ENCODE measurements at places on chromosomes 1 and 21. TPM values are rescaled to one million over a fixed set of nuclear protein-coding genes. Genes with fewer than 3 reads are reported as not detected.

GRCh38 chr1:85042413-85042812, 5.9 kb downstream of the MCOLN3 start:
- no peaks in the 10 kb centered on the region for H3K36me3 ChIP-seq
- H3K4me1 ChIP-seq: no peaks in the 10 kb centered on the region
- DNase-seq: no peak

DNA sequence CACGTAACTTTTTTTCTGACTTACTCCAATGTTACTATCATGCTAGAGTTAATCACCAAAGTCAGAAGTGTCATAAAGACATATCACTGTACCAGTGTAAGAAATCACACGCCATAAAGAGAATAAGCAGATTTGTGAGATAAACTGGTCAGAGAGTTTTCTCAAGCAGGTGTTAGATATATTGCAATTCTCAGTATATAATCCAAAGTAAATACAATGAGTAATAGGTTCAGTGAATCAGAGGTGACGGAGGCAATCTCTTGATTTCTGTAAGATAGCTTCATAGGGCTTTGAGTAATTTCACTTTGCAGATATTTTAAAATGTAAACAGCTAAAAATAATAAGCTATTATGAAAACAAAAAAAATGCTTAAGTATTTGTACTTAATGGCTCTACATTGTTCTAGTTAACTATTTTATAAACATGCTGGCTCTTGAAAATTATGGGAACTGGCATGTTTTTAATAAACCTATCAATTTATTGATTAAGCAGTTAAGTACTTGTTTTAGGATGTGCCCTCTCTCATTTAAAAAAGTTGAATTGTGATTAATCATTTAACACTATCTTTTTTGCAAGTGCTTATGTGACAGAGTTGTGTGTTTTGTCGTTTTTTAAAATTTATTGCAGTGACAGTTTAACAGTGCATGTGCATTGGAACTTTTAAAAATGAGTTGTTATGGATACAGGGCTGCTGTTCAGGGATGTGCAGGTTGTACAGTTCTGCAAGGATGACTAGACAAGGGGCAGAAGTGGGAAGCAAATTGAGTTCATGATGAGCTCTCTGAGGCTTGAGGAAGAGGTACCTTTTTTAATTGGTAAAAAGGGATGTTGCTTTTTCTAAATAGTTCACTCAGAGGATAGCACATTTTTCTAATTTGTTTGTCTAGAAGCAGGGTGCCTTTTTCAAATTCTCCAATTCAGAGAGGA, 119.1 kb downstream of the USP25 start:
- peaks cover 11% of the 10 kb centered on the region for H3K36me3 ChIP-seq
- no peak overlapping the region for H3K27ac ChIP-seq
- DNase-seq: no peak

DNA sequence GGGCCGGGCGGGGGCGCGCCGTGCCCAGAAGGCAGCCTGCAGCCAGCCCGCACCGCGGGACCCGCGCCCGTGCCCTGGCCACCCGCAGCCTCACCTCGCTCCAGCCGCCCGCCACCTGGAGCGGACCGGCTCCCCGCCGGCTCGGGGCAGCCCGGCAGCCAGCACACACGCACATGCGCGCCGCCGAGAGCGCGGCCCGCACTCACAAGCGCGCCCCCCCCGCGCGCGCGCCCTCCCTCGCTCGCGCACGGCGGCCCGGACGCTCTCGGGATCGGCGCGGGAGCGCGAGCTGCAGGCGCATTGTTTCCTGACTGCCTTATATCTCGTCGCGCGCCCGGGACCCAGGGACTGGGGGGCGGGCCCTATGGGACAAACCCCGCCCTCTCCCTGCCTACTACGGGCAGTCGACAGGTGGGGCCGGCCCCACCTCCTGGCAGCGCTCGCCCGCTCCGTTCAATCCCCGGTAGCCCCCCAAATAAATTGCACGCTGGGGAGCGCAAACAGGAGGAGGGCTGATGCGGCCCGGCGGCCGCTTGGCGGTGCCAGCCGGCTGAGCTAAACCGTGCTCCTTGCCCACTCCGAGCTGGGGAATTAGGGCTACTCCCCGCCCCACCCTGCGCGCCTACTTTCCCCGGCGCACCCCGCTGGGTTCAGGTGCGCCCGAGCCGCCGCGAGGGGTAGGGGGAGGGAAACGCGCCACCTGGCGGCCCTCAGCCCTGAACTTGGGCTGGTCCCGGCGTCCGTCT, at the start of gene MYCL:
MYCL (minus strand) TSS at position 204 of the 746 bp plus-strand sequence. CDS start 483 bp downstream, outside the sequence.
- H3K27ac ChIP-seq: no peak within 1 kb of the TSS
- H3K4me3 ChIP-seq: peak within 1 kb of the TSS; percentile 78
- H3K4me1 ChIP-seq: peaks cover 5% of the 10 kb centered on the region
- H3K36me3 ChIP-seq: no peaks in the 10 kb centered on the region

- H3K27me3 ChIP-seq: no peaks in the 10 kb centered on the region
- H3K4me3 ChIP-seq: no peak overlapping the region
- H3K36me3 ChIP-seq: no peaks in the 10 kb centered on the region
Observed at GRCh38 chr1:162996261-162996660, 72.9 kb upstream of the RGS4 start.

- no peak overlapping the region for H3K4me3 ChIP-seq
- H3K27ac ChIP-seq: no peak overlapping the region
- H3K27me3 ChIP-seq: no peaks in the 10 kb centered on the region
- peaks cover 49% of the 10 kb centered on the region for H3K36me3 ChIP-seq
- DNase-seq: peak; percentile 16
Observed at GRCh38 chr1:147618077-147618569, 52.2 kb downstream of the ACP6 start.

DNA sequence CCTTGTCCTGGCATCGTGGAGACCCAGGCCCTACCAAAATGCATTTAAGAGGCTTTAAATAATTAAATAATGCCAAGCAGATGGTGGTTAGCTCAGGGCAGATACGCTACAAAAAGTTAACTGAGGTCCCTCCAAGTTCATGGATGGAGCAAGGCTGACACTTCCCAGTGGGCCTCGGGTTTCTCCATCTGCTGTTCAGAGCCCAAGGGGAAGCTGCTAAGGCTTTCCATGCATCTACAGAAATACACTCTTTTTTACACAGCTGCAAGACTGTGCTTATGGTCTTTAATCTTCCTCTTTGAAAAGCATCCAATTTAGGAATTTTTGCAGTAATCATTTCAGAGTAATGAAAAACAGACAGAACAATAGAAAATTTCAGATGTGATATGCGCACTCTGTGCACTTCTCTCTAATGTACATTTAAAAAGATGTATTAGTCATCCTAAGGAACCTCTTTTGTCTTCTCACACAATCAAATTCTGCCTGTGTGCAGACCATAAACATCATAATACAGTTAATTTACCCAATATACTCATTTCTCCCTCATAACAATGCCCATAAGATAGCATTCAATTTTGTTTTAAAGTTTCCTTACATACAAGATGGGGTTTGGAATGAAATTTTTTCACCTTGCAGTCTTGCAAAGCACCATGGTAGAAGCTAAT, 173.2 kb upstream of the ATP1B1 start:
- H3K27me3 ChIP-seq: peaks cover under 1% of the 10 kb centered on the region
- no peak overlapping the region for H3K4me3 ChIP-seq
- H3K27ac ChIP-seq: no peak overlapping the region
- DNase-seq: no peak

GRCh38 chr1:164608651-164609057, 49.7 kb downstream of the PBX1 start:
- no peak overlapping the region for H3K27ac ChIP-seq
- H3K27me3 ChIP-seq: no peaks in the 10 kb centered on the region
- no peak for DNase-seq
- H3K4me3 ChIP-seq: no peak overlapping the region

GRCh38 chr1:4118746-4119515, 218.9 kb upstream of the C1orf174 start:
- no peaks in the 10 kb centered on the region for H3K4me1 ChIP-seq
- DNase-seq: no peak

DNA sequence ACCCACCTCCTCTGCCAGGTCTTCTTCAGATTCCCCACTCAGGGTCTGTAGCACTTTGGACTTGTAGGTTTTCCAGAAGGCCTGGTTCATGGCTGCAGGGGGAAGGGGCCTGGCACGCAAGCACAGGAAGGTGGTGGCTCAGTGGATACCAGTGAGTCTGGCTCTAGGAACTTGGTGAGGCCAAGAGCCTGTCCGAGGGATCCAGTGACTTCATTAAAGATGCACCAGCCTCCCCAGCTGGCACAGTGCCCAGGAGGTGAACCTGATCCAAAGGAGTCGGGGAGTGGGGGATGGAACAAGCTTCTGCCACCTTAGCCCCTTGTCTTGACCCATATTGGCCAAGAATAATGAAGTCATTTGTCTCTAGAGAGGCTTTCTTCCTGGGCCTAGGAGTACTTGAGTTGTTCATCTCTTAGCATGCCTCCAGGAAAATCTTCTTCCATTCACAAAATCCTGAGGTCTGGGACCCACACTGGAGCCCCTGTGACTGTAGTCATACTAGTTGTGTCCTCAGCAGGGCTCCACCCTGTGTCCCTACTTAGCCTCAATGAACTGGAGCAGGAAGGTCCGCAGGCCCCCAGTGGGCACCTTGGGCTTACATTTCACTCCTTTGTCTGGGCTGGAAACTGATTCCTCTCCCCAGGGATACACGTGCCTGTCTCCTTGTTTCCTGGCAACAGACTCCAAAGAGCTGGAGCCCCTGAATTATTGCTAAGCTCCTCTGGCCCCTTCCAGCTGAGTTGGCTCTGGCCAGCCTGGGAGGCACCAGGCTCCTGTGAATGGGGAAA, at the start of gene C1orf232:
C1orf232 (minus strand) TSS at position 554 of the 788 bp plus-strand sequence; CDS start at position 90, 464 bp downstream.
- no peaks in the 10 kb centered on the region for H3K4me1 ChIP-seq
- peaks cover 17% of the 10 kb centered on the region for H3K27me3 ChIP-seq
- no peak for DNase-seq
- H3K36me3 ChIP-seq: no peaks in the 10 kb centered on the region
- H3K27ac ChIP-seq: peak within 1 kb of the TSS; percentile 77
- peak within 1 kb of the TSS; percentile 93 for H3K4me3 ChIP-seq

GRCh38 chr1:16042096-16042495, 1.5 kb upstream of the CLCNKB start:
- no peak overlapping the region for H3K4me3 ChIP-seq
- no peaks in the 10 kb centered on the region for H3K4me1 ChIP-seq
- H3K27ac ChIP-seq: no peak overlapping the region
- no peak for DNase-seq
- H3K36me3 ChIP-seq: no peaks in the 10 kb centered on the region
- no peaks in the 10 kb centered on the region for H3K27me3 ChIP-seq

DNA sequence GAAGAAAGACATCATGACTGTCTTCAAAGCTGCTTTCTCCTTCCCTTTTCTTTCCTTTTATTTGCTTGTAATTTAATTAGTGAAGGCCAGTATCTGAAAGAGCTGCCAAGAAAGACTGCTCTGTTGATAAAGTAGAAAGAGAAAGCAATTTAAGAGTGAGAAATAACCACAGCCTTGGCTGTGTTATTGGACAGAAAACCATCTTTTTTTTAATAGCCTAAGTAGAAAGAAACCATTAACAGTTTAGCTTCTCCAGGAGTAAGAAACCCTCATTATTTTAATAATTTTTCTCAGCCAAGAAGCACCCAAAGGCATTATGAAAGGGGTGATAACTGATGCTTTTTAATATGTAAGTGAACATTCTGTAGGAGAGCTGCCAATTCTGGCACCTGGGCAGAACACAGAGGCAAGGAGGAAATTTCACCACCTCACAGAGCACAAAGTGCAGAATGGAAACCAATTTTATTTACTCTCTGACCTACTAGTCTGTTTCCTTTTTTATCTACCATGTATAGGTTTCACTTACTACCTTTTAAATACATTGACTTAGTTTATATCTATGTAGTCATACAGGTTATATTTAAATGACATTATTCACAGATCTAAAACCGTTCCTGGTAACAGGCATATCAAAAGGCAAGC, 703.2 kb downstream of the MRPL39 start:
- no peak overlapping the region for H3K4me3 ChIP-seq
- no peak for DNase-seq
- no peaks in the 10 kb centered on the region for H3K4me1 ChIP-seq
- no peaks in the 10 kb centered on the region for H3K27me3 ChIP-seq
- no peak overlapping the region for H3K27ac ChIP-seq

DNA sequence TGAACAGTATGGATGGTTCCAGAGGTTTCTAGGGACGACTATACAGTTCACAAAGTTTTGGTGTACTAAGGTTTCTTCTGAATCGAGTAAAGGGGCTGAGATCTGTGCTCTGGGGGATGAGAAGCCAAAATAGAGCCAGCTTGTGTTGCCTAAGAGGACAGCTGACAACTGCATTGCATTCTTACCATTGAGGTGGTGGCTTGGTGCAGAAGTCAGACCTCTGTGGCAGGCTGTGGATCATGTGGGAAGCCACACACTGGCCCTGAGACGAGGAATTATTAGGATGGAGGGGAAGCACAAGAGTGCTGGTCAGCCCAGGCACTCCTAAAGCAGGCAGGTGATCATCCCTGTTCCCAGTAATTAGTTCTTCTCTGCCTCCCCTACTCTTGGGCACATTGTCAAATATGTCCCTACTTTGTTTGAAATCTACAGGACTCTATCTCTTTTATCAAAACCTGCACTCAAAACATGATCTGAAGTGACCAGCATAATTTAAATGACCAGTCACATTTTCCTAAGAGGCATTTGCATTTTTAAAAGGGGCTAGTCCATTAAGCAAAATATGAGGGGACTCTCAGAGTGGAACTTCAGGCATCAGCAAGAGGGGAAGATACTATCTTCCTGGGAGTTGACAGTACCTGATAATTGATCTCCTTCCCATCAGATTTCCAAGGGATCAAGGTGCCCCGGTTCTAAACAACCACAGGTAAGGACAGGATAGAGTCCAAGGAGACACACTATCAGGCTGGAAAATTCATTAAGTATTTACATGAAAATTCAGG, at the start of gene FCRLB:
FCRLB (plus strand) TSS at position 589 of the 782 bp plus-strand sequence. CDS start 1,129 bp downstream, outside the sequence.
- no peak for DNase-seq
- H3K27me3 ChIP-seq: peaks cover 4% of the 10 kb centered on the region
- no peaks in the 10 kb centered on the region for H3K36me3 ChIP-seq
- H3K4me3 ChIP-seq: no peak within 1 kb of the TSS
- no peaks in the 10 kb centered on the region for H3K4me1 ChIP-seq

DNA sequence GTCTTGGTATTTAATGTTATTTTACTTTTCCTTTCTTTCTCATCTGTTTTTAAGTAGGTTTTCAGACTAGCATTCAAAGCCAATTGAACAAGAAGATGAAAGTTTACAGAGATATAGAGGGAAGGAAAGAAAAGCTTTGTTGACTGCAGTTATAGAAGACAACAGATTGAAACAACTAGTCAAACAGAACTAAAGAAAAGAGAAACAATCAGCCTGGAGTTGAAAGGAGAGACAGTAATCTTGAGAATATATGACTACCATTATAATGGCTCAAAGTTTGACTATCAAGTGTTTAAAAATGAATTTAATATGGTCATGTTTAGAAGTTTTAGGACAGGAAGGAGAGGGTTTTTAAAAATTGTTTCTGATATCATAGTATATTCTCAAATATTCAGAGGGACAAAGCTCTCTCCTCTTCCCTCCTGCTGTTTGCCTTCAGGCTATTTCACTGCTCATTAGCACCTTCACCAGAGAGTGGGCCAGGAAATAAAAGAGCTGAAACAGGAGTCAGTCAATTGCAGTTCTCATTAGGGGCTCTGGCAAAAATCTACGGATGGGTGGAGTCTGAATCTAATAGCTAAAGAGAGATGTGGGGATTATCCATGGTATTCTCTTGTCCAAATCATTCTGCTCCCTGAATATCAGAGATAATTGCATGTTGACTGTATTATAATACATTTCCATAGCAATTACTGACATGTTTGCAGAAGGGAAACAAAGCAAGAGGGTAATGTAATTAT, 577.8 kb downstream of the BRINP3 start:
- H3K4me3 ChIP-seq: no peak overlapping the region
- no peak overlapping the region for H3K27ac ChIP-seq
- no peaks in the 10 kb centered on the region for H3K27me3 ChIP-seq

The SLFNL1 gene
- 0.47 TPM for total RNA-seq

The DNASE2B gene
- total RNA-seq: not detected

The PCBP3 gene
- 3.1 TPM for total RNA-seq

The PTGFR gene
- total RNA-seq: 0.13 TPM

The S100A7A gene
- total RNA-seq: not detected

The KLHL12 gene
- total RNA-seq: 20.7 TPM

The HNRNPCL1 gene
- total RNA-seq: not detected
